ENCODE measurements at places on chromosomes 7 and 10.

GRCh38 chr10:30040597-30040996 lies 18.8 kb downstream of the JCAD start:
- no peak for DNase-seq

DNA sequence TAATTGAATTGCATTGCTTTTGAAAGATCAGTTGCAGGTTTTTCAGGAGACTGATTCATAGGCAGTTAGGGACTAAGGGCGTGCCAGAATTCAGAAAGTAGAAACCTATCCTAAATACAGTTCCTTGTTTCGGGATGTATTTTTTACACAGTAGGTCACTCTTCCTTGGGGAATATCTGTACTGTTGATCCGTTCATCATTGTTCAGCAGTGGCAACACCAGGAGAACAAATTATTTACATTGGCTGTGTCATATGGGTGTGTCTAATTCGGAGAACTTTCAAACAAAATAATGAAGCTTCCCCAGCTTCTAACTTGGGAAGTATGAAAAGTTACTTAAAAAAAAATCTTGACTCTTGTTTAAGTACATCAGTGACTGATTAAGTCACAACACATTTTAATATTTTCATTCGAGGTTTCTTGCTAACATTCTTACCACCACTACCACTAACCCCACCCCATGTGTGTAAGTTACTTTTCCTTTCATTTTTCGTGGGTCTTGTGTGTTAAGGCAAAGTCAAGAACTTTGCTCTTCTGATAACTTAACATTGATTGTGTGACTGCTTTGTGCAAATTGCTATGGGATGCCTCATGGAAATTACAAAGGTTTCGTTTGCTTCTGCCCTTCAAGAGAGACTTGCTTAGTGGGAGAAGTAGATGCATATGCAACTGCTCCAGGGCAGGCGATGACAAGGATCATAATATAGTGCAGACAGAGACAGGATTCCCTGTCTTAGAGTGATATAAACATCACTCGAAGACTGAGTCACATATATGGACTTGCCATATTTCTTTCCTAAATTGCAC lies 43.8 kb upstream of the RPA3 start:
- DNase-seq: no peak

DNA sequence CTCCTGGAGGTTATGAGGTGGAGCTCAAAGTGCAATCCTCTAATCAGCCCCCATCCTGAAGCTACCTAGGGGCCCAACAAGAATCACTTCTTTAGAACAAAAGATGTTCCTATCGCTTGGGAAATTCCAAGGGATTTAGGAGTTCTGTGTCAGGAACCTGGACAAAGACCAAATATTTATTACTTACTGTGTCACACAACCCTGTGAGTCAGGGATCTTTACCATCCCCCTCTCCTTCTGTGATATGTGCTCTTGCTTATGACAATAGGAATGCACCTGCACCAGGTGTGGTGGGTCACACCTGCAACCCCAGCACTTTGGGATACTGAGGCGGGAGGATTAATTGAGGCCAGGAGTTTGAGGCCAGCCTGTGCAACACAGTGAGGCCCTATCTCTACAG lies 485.8 kb downstream of the PLXDC2 start:
- DNase-seq: no peak

GRCh38 chr7:151808400-151809145 lies 68.3 kb downstream of the PRKAG2 start:
- DNase-seq: peak; percentile 75

DNA sequence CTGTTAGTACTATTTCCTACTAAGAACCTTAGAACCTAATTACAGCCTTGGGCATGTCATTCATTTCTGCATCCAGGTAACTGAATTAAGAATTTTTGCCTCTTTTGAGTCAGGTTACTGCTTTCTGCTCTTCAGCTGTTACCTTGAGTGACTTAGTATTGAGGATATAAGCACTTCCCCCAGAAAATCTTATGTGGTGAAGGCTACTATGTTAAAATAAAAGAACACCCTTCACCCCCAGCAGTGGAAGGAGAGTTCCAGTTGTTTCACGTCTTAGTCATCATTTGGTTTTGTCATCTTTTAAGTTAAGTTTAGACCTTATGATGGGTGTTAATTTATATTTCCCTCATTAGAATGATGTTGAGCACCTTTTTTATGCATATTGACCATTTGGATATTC lies 82.8 kb downstream of the GLCCI1 start:
- no peak for DNase-seq

DNA sequence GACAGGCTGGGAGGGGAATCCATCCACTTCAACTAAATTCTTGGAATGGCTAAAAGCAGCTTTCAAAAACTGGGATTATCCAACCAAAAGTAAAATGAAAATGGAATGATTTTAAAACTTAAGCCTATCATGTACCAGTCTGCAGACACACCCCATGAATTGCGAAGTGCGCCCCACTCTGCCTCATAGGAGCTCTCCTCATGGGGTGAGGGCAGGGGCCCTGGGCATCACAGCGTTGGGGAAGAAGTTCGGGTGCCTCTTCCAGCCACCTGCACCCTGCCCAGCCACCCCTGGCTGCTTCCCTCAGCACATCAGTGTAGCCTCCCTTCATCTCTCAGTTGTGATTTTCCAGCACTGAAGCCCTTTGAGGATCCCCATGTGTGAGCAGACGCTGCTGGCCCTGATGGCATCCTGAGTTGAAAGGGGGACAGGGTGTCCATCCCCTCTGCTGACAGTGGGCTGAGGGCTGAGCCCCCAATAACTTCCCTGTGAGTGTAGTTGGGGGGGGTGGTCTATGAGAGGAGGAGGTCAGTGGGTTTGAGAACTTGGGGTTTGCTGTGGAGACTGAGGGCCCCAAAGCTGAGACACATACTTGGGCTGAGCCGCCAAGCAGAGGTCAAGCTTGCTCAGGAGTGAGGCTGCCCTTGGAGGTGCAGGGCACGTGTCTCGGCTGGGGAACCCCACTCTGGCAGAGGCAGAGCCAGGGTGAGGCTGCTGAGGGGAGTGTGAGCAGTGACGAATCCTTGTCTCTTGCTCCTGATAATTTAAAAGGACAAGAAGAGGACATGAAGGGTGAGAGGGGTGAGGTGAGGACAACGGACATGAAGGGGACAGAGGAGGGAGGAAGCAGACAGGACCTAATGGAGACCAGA lies 542.1 kb downstream of the TCERG1L start:
- no peak for DNase-seq

GRCh38 chr7:24108906-24109376 lies 175.0 kb upstream of the NPY start:
- DNase-seq: no peak

DNA sequence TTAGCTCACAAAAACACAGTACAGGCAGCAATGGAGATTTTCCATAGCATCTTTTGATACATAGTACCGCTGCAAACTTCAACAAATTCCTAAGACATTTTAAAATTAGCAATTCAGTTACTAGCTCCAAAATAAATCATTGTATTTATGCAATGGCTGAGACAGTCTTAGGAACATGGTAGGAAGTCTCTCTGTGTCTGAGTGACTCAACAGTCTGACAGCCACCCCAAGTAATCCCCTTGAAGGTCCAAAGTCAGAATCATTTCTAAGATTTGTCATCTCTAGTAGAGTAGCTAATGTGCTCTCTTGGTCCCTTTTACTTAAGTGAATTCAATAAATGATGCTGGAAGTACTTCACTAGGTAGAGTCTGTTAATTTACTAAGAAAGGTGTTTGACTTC lies 93.8 kb upstream of the NOBOX start:
- no peak for DNase-seq

DNA sequence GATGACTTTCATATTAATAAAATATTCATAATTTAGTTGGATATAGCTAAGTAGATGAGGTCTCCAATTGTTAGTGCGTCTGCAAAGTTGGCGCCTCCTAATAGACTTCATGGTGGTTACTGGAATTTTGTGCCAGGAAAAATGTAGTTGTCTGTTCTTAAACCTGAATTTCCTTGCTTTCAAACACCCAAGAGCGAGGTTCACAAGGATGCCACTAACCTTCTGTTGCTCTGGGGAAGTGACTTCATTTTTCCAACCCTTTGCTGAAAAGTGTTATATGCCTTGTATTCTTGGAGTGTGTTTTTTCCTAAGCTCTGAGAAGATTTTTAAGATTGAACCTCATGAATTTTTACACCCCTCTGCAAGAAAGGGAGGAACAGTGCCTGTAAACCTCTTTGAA lies 98.9 kb upstream of the GLCCI1 start:
- DNase-seq: peak; percentile 26

DNA sequence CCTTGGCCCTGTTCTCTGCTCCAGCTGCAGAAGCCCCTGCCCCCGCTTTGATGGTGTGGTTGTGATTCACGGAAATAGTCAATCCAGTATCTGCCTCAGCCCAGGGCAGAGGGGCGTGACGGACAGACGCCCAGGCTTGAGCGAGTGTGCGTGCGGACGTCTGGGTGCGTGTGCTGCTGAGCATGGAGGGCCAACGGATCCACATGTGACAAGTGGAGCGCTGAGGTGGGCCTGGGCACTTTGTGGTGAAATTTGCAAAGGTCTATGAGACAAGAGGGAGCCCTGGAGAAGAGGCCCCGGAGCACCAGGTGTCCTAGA lies 94.4 kb downstream of the WDR37 start:
- no peak for DNase-seq

GRCh38 chr7:94449151-94449725 lies 54.5 kb downstream of the COL1A2 start:
- DNase-seq: peak; percentile 93

DNA sequence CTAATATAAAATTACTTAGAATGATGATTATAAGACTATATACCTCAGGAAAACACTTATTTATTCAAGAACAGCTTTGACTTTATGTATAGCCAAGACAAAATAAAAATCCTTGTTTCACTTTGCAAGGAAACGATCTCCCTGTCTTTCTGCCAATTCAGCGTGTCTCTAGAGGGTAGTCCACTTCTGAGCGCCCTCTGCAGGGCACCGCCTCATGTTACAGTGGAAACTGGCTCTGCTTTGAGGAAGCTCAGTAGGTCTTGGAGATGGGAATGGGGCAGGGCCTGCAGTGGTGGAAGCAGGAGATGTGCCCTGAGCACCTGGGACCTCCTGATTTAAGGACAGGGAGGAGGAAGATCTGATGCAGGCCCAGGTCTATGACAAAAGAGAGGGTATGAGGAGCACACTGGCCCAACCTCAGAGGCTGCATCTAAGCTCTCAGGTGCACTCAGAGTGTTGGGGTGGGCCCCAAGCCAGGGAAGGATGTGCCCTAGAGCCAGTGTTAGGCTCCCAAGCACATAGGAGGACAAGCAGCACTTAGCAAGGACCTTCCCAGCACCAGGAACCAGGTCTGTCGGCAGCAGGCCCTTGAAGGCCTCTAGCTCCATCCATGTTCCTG lies 481.0 kb downstream of the TNS3 start:
- DNase-seq: peak; percentile 6

GRCh38 chr10:119546009-119546408 lies 3.5 kb upstream of the RGS10 start:
- no peak for DNase-seq

DNA sequence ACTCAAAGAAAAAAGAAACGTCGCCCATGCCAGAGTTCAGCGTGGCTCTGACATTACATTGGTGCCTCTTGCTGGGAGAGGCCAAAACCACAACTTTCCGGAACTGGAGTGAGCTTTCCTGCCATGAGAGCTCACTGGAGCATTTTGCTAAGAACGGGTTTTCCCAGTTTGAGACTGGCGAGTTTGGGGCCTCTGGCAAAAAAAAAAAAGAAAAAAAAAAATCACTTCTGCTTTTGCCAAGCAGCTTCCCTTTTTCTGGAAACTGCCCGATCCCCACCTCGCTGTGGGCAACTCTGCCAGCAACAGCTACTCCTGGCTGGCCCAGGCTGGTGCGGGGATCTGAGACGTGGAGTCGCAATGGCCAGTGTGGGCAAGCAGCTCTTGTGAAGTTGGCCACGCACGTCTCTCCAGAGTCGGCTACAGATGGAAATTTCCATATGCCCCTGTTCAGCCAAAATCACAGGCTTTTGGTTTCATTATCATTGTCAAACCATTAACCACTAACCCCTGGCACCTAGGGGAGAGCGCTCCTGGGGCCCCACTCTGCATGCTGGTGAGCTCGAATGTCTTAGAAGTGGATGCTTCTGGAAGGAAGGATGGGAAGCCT lies 25.7 kb downstream of the PRKAG2 start:
- DNase-seq: no peak

- DNase-seq: no peak
Measured at GRCh38 chr7:40721342-40721949, 586.6 kb downstream of the SUGCT start.
